ENCODE measurements at places on chromosomes 5 and 9.

DNA sequence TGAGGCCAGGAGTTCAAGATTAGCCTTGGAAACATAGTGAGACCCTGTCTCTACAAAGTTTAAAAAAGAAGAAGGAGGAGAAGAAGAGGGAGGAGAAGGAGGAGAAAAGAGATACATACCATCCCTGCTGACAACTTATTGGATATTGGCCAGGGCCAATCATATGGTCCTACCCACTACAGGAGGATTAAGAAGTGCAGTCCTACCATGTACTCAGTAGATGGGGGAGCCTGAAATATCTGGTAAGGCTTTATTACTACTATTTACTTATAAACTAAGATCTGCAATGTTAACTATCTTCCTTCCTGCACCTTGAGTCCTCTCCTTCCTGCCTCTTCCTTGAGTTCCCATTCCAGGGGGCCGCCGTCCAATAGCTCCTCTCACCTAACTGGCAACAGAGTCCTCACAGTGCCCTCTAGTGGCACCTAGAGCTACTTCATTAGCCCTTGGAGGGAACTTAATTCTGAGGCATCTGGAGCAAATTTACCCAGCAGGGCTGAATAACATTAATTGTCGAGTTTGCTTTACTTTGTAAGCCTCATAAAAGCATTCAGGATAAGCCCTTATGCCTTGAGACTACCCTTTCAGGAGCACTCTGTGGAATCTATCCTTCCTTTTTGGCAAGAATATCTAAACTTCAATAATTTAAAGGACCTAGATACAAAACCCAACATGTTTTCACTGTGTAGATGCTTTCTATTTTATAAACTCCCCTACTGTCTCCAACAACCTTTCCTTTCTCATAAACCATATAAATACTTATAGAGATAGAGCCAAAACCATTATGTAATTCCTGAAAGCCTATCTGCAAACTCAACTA is 39.1 kb upstream of the RANBP6 start:
- DNase-seq, result peak; percentile 60

DNA sequence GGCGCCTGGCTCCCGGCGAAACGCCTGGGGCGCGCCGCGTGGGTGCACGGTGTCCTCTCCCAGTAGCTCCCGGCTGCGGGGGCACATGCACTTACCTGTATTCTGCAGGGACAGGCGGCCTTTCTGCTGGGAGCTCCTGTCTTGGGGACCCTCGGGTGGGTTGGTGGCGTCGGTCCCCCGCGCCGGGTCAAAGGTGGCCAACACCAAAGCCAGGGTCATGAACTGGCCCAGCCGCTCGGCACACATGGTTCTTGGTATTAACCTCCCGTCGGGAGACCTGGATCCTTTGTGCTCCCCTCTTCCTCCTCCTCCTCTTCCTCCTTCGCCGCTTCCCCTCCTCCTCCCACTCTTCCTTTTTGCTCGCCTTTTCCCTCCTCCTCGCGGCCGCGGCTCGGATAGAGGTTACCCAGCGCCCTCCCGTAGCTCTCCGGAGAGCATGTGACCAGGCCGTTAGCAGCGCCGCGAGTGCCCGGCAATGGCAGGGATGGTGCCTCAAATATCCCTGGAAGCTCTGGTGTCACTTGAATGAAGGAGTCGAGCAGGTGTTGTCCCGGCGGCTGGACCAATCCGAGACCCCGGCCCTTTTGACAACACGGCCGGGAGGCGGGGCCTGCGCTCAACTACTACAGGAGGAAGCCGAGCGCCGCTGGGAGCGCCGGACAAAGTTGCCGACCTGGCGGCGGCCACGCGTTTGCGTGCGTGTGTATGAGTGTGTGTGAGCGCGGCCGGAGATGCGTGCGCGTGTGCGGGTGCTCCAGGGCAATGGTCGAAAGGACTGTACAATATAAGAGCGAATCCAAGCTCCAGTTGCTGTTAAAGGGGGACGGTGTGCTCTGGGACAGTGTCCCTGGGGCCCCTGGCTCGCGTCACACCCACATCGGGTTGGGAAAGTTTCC is at the start of gene STC2:
STC2 (minus strand) TSS at position 467 of the 896 bp plus-strand sequence; CDS start at position 246, 221 bp downstream.
- DNase-seq, result peak; percentile 67

DNA sequence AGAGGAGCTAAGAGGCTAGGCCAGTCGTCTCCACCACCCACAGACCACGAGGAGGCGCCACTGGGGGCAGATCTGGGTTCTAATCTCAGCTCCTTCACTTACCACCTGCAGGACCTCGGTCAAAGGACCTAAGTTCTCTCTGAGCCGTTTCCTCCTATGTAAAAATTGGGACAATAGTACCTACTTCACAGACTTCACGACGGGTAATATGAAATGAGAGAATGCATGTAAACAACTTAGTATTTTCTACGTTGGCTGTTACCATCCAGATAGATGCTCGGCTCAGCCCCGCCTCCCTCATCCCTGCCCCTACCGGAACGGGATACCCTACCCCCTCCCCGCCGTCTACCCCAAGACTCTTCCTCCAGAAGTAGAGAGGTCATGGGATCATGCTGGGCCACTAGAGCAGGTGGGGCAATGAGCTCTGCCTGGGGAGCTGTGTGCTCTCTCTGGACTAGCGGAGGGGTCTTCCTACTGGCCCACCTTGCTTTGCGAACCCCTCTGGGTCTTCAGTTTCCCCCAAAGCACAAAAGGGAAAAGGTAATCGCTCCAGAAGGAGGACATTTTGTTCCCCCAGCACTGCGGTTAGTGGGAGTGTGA is 541 bp downstream of the GNPDA1 start:
- peak; percentile 72 for DNase-seq

GRCh38 chr9:127187231-127187956 is 65.0 kb upstream of the ANGPTL2 start:
- DNase-seq, result no peak

DNA sequence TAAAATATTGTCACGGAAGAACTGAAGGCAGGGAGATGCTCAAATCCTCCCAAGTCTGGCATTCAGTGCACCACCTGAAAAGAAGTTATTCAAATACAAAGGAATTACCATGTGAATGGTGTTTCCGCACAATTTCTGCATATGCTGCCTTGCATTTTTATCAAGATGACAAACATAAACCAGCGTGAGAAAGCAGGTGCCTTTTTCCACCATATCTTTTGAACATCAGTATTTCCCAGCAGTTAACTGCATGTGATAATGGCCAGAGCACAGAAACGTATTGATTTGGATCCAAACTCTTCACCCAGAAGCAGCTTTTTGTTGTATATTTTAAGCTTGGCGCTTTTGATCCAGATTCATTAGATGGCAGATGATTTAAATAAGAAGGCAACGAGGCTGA is 808.0 kb downstream of the TLE1 start:
- no peak for DNase-seq

GRCh38 chr5:56352808-56353590 is 119.9 kb upstream of the ANKRD55 start:
- DNase-seq, result no peak

- no peak for DNase-seq
Measured at GRCh38 chr5:38347040-38347763, 88.8 kb downstream of the EGFLAM start.

DNA sequence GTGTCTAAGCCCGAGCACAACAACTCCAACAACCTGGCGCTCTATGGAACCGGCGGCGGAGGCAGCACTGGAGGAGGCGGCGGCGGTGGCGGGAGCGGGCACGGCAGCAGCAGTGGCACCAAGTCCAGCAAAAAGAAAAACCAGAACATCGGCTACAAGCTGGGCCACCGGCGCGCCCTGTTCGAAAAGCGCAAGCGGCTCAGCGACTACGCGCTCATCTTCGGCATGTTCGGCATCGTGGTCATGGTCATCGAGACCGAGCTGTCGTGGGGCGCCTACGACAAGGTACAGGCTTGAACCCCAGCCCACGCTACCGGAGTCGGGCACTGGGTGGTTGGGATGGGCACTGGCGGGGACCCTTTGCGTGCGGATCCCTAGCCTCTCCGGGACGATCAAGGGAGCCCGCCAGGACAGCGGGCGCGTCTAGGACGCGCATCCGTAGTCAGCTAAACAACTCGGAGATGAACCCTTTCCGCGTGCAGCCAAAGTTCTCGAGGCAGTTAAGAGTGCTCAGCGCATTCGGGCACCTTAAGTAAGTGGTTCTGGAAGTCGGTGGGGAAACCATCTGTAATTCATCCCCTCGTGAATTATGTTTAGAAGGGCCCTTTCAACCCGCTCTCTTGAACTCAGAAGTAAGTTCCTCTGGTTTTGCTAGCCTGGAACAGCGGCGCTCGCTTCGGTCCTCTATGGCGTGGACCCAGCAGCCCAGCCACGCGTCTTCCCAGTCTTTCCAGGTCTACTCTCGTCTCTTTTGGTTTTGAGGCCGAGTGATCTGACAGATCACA is 1.3 kb downstream of the KCNN2 start:
- DNase-seq, result no peak

DNA sequence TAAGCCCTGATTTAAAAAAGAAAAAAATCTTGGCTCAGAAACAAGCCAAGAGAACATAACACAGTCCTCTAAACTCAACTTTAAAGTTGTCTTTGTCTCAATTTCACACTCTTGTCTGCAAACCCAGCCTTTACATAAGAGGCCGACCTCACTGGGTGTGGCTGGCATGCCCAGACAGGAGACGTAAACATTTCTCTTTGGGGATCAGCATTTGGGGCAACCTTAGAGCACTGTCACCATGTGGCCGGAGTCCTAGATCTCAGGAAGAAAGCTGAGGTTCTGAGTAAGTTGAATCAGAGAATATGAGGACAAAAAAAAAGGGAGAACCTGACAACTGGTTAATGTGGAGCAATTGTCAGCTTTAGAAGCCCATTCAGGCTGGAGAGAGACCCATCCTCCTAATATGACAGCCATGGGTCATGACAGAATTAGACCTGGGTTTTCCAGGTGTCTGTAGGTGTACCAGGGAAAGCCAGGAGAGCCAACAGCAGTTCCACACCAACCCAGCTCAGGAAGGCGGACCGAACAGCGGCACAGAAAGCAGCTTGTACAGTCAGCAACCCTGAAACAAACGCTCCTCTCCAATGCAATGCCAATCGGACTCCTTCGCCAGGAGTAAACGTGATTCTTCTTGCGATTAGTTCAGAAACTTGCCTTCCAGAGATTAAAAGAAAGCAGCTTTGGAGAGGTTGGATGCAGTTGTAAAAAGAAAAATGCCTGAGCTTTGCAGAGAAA is 97.9 kb upstream of the MAP3K1 start:
- no peak for DNase-seq

DNA sequence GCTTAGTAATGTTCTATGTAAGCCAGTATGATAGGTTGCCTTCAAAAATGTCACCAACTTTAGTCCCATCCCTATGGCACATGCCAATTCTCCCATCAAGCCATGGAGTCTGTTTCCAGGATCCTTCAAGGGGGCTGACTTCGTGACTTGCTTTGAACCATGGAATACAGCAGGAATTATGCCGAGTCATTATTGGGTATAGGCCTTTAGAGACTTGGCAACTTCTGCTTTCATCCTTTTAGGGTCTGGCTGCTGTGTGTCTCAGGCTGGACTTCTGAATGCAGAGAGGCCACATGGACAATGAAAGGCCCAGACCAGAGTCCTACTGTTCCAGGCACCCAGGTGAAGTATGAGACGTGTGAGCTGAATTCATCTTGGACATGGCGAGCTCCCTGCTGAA is 109.8 kb downstream of the DENND1A start:
- DNase-seq, result no peak

GRCh38 chr9:36163049-36163785 is 6.0 kb upstream of the CCIN start:
- no peak for DNase-seq

GRCh38 chr9:91813176-91813795 is 136.7 kb downstream of the ROR2 start:
- no peak for DNase-seq

- no peak for DNase-seq
Measured at GRCh38 chr5:172402531-172403188, 51.7 kb downstream of the SH3PXD2B start.

DNA sequence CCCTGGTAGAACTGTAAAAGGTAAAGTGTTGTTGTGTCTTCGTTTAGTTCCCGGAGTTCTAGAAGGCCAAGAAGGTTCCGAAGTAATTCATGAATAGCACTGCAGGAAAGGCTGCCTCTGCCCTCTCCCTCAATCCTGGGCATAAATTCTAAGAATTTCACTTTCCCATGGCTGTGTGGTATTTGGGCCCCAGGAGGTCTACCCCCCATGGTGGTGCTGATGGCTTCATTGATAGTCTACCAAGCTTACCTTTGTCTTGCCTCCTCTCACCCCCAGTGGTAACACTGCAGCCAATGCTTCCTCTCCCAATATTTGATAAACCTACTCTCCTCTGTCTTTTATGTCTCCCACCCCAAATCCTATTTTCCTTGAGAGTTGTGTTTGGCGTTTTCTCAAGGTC is 39.5 kb downstream of the ADAMTS16 start:
- no peak for DNase-seq

GRCh38 chr5:62143268-62144229 is 162.5 kb upstream of the KIF2A start:
- no peak for DNase-seq

DNA sequence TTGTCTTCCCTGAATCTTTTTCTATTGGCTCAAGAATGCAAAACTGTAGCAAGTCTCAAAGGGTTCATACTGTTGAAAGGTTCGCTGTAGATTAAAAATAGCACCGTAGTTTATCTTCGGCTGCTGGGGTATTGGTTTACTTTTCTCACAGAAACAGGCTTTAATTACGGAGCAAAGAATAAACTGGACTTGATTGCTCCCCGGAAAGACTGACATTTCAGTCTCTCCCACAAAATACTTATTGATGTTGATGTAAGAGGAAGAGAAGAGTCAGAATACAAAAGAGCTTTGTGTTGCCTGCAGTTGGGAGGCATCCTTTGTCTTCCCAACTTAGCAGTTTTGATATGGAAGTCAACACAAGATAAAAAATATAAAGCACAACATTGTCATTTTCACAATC is 183.9 kb upstream of the DMAC1 start:
- DNase-seq, result no peak

DNA sequence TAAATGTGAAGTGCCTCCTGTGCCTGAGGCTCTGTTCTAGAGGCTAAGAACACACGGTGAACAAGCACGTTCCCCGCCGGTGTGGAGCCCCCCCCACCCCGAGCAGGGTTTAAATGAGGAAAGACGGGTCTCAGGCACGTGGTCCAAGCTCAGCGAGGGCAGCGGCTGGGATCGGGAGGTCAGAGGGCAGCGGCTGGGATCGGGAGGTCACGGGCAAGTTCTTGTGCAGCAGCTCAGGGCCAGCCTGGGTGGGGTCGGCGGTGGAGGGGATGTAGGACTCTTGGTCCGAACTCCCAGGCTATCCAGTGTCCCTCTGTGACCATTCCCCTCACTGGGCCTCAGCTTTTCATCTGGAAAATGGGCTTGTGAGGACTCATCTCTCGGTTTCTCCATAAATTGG is 2.7 kb upstream of the GBGT1 start:
- DNase-seq, result no peak

- DNase-seq, result no peak
Measured at GRCh38 chr9:69582544-69583297, 89.5 kb downstream of the APBA1 start.

DNA sequence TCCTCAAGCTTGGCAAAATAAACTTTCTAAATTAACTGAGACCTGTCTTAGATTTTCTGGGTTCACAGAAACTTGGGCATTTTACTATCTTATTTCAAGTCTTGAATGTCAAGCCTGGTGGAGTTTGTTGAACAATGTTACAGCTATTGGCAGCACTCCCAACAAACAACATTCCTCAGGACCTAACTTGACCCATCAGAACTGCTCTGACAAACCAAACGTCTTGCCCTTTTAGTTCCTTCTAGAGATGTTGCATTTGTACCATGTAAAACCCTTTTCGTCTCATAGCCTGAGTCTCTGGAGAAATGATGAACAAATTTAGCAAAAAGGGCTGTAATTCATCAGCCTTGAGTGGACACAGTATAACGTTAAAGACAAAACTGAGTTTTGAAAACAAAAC is 51.1 kb downstream of the GNA14 start:
- no peak for DNase-seq
